ENCODE measurements at places on chromosomes 16 and 17. TPM values are rescaled to one million over a fixed set of nuclear protein-coding genes. Genes with fewer than 3 reads are reported as not detected.

DNA sequence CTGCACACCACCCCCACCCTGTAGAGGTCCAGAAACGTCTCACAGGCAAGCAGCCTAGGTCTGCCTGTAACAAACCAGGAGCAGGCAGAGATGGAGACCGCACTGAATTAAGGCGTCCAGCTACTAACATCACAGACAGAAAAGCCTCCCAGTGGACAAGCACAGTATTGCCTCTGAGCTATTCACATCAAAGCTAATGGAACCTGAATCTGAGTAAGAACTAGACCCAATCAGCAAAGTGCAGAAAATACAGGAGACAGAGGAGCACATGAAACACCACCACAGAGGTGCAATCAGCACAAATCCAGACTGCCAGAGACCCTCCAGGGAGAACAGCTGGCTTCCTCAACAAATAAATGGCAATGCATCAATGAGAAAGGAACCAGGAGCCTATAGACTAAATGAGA lies 22.2 kb upstream of the PEMT start:
- DNase-seq = peak; percentile 48

GRCh38 chr17:47742319-47743181 lies 9.5 kb downstream of the TBX21 start:
- no peak for DNase-seq

The PDP2 gene
- 2.5 TPM for total RNA-seq

The ABCA10 gene
- not detected for total RNA-seq

DNA sequence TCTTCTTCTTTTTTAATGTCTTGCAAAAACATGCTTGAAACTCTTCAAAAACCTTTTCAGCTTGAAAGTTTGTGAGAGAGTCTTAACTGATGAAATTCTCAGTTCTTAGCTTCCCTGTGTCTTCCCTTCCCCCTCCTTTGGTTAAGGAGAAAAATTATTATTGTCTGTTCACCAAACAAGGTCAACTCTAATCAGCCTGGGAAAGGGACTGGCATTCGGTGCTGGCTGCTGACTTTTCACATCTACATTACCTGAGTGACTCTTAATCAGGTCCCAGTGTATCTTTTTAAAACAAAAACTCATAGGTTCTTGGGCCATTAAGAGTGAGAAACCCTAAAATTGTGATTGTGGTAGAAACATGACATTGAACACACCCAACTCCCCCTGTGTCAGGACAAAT lies 39.1 kb upstream of the AXIN2 start:
- no peak for DNase-seq

- no peak for DNase-seq
These were observed 57.2 kb upstream of the CACNG5 start for GRCh38 chr17:66777689-66778225.

DNA sequence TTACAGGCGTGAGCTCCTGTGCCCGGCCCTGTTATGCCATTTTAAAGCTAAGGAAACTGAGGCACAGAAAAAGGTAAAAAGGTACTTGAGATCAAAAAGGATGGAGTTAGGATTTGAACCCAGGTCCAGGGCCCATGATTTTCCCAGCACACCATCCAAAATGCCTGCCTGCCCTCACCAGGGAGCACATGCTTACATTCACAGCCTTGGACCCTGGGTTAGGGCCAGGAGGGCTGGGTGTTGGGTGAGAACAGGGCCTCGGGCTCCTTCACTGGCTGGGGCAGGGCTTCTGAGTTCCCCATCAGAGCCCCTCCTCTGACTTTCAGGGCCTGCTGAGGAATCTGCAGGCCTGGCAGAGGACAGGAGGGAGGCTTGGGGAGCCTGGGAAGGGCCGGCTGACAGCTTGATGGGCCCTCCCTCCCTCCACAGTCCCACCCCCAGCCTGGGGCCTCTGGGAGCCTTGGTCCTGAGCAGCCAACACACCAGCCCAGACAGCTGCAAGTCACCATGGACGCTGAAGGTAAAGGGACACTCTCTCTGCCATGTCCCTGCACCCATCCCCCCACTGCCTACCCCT lies at the start of gene QPRT:
Gene QPRT, plus strand, starts transcription at position 490 of the 577 bp plus-strand sequence. Its CDS starts 18 bp downstream, at position 508.
- peak; percentile 45 for DNase-seq

GRCh38 chr17:22703786-22704441 lies 1011.6 kb downstream of the KCNJ18 start:
- no peak for DNase-seq

DNA sequence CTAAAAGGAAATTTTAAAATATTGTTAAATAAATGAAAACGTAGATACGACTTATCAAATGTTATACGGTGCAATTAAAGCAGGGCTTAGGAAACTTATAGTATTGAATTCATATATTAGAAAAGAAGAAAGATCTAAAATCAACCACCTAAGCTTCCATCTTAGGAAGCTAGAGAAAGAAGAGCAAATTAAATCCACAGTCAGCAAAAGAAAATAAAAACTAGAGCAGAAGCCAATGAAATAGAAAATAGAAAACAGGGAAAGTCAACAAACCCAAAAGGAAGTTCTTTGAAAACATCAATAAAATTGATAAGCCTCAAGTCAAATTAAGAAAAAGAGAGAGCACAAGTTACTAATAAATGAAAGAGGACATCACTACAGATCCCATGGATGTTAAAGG lies 74.6 kb upstream of the CACNG5 start:
- no peak for DNase-seq

The PRR29 gene
- total RNA-seq = 1.1 TPM

The SMIM5 gene
- not detected for total RNA-seq

DNA sequence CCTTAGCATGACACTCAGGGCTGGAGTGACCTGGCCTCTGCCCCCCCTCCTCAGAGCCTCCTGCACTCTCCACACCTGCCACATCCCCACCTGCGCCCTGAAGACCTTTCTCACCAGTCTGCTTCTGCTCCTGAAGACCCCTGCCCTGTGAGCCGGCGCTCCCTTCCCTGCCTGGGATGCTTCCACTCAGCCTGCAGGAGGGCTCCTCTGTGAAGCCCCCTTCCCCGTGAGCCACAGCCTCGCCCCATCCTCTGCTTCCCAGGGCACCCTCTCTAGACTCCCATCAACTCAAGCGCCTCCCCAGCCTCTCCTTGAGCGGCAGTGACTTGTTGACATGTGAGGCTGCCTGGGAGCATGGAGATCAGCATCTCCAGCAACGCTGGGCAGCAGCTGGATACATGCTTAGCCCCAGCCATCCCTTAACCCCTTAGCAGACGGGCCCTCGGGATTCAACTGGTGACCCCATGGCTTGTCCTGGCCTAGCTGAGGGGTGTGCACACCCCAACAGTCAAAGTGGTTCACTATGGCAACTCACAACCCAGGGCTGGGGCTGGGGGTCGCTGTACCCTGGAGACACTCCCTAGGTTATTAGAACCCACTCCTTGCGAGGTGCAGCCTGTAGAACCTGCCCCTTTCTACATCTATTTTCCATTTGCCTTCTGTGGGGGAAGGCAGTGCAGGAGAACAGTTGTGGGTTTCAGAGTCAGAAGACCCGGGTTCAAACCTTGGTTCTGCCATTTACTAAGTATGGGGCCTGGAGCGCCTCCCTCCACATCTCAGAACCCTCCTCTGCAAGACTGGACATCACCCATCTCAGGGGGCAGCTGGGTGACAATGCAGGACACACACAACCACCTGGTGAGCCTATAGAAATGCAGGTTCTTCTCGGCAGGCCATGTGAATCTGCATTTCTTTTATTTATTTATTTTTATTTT lies 21.5 kb downstream of the TMEM235 start:
- no peak for DNase-seq

The TAF1C gene
- 19.2 TPM for total RNA-seq

GRCh38 chr16:57795431-57795878 lies 6.8 kb downstream of the KIFC3 start:
- DNase-seq = peak; percentile 75

DNA sequence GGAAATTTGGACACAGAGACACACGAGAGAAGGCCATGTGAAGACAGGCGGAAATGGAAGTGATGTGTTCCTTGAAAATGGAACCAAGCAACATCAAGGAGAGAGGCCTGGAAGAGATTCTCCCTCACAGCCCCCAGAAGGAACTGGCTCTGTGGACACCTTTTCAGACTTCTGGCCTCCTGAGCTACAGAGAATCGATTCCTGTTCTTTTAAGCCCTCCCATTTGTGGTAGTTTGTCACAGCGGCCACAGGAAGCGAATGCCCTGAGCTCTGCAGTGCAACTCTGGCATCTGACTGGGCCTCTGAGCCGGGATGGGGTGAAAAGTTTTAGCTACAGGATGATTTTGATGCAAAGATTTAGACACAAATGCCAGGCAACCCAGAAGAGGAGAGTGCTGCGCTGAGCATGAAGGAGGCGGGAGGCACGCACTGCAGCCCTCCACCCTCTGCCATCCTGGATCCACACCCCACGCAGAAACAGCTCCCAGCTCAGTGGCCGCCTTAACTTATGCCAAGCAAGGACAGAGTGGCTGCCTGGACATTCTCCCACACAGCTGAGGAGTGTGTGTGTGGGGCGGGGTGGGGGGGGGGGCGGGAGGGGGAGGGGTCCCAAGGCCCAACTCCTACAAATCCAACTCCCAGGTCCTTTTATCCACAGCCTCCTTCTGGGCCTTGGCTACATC lies 2.2 kb downstream of the TIMP2 start:
- no peak for DNase-seq

- DNase-seq = peak; percentile 25
These were observed 60.6 kb upstream of the KIFC3 start for GRCh38 chr16:57862698-57863433.

DNA sequence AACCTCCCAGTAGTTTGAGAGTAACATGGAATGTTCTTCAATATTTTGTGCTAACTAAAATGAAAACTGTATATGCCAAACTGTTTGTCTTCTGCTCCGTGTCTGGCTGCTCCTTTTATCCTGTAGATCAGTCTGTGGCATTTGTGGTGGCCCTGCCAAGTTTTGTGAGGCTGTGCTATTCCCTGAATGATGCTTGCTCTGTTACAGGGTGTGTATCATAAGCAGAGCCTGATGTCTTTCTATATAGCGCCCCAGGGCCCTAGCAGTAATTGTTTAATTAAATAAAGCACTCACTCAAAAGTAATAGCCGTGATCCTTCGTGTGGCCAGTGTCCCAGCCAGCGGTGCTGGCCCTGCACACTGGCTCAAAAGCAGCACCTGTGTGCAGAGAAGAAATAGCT lies 27.8 kb upstream of the NAT9 start:
- DNase-seq = no peak

DNA sequence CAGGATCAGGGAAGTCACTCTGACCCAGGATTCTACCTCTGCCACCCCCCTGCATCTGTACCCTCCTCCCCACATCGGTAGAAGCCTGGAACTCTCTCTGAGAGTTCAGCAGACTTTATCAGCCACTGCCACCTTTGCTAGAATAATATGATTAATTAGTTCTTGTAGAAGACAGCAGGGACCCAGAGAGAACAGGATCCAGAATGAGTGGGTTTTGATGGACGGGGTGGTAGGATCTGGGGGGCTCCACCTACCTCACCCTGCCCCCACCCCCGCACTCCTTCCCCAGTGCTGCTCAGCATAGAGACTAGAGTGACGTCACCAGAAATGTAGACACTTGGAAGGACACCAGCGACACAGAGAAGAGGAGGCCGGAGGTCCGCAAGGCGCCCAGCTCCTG lies 33.5 kb downstream of the ABCC6 start:
- DNase-seq = no peak

GRCh38 chr16:11418506-11418905 lies 73.2 kb downstream of the RMI2 start:
- no peak for DNase-seq

DNA sequence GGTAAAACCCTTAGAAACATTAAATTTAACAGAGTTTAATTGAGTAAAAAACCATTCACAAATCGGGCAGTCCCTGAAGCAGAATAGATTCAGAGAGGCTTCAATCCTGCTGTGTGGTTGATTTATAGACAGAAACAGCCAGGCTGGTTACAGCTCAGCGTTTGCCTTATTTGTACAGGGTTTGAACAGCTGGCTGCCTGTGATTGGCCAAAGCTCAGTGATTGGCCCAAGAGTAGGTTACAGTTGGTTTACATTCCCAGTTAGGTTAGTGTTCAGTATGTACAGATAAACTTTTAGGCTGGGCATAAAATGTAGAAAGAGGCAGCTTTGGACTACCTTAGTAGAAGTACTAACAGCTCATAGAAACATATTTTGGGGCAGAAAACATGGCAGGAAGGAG lies 210.4 kb upstream of the ELAC2 start:
- DNase-seq = no peak

The TOM1L1 gene
- 35.2 TPM for total RNA-seq

- no peak for DNase-seq
These were observed 661 bp downstream of the GIT1 start for GRCh38 chr17:29588562-29589411.

- no peak for DNase-seq
These were observed 757.0 kb downstream of the CDH11 start for GRCh38 chr16:64364894-64365293.

DNA sequence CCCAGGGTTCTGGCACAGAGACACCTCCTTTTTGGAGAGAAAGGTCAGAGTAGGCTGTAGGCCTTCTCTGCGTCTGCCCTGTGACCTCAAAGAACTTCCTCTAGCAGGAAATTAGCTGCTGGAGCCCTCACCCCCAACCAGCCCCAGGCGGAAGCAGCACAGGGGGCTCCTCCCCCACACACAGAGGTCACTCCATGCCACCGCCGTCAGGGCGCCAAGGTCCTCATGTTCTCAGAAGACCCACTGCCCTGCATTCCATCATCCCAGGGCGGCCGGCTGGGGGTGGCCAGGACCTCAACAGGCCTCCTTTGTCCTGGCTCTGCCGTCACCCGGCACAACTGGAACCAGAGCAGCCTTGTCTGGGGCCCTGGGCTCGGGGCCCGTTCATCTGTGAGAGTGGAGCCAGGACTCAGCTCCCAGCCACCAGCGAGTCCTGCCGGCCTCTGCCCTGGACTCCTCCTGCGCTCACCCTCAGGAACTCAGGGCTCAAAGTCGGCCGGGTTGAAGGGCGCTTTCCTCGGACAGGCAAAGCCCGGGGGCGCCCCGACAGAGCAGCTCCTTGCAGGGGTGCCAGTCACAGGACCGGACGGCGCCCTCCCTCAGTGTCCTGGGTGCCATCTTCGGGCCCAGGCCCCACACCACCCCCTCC lies 1.2 kb downstream of the TMC6 start:
- DNase-seq = no peak

The ACE gene
- not detected for total RNA-seq

The ZFP3 gene
- total RNA-seq = not detected

GRCh38 chr16:87764600-87765472 lies 950 bp downstream of the KLHDC4 start:
- no peak for DNase-seq

The CX3CL1 gene
- total RNA-seq = 59.5 TPM

The TMC5 gene
- 4.7 TPM for total RNA-seq

GRCh38 chr17:42660692-42661345 lies 1.7 kb downstream of the TUBG2 start:
- peak; percentile 46 for DNase-seq

DNA sequence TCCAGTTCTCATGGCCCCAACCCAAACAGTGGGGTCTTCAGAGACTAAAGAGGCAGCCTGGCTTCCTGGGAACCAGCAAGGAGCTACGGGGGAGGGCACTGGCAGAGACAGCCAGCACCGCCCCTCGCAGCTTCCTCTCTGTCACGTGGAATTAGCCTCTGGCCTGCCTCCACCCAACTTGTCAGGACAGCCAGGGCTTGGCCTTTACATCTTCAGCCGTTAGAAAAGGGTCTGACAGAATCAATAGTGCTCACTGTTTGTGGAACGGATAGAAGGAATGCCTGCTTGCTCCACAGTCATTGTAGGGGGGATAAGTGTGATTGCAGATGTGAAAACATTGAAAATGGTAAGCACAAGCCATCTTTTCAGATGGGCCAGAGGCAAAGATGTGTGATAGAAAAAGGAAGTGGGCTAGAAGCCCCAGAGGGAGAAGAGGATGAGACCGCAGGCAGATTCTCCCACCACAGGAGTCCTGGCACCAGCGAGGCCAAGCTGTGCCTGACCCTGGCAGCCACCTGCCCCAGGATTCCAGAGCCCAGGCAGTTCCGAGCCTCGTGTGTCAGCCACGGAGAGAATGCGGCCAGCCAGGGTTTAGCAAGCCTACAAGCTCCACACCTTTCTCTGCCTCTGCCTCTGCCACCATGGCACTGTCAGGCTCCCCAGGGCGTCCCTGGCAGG lies 18.6 kb downstream of the GRIN2C start:
- no peak for DNase-seq

Data from Caki2 (cell line).